ENCODE measurements at places on chromosomes 2 and 18.
A peak's percentile ranks its signal among the peaks of the same experiment; 100 is the strongest.

DNA sequence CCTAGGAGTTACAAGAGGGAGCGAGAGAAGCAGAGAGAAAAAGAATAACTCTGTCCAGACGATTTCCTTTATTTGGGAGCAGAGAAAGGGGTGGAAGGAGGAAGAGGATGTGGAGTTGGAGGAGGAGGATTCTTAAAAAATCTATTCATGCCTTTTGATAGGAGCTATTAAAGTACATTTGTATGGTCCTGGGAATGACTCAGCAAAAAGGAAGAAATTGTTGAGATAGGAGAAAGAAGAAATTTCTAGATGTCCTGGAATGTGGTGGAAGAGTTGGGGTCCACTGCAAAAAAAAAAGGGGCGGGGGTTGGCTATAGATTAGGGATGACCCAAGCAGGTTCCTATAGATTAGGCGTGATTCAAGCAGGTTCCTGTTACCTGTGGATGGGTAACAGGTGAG, 32.4 kb upstream of the RPRM start:
- DNase-seq, result no peak

DNA sequence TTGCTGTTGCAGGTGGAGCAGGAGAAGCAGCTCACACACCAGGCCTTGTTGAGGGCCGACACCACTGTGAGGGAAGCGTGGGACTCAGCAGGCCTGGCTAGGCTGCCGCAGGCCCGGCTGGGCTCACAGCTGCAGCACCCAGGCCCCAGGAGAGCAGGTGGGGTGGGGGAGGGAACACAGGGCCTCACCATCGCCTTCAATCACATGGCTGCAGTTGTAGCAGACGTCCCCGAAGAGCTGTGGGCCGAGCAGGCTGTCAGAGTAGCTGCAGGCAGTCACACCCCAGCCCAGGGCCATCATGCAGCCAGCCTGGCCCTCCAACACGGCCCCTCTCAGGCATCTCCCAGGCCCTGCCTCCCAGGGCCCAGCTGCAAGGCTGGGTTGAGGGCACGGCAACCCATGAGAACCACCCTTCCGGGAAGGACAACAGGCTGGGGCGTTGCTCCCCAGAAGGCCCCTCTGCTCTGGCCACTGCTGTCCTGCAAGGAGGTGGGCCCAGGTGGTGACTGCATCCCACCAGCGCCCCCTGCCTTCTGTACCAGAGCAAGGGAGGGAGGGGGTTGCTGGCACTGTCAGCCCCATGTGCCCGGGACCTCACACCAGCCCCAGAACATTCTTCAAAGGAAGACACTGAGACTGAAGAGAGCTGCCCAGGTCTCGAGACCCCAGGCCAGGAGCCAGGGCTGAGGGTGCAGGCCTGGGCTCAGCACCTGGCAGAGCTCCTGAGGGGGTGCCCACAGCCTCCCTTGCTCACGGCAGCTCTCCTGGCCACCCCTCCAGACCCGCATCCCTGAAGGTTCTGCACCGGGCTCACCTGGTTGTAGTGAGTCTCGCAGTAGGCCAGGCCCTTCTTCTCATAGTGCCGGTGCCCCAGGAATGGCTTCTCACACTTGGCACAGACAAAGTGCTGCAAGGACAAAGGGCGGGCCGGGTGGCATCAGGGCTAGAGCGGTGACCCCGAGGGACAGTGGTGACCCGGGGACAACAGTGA, 5.6 kb upstream of the GPR17 start:
- peak; percentile 55 for DNase-seq

DNA sequence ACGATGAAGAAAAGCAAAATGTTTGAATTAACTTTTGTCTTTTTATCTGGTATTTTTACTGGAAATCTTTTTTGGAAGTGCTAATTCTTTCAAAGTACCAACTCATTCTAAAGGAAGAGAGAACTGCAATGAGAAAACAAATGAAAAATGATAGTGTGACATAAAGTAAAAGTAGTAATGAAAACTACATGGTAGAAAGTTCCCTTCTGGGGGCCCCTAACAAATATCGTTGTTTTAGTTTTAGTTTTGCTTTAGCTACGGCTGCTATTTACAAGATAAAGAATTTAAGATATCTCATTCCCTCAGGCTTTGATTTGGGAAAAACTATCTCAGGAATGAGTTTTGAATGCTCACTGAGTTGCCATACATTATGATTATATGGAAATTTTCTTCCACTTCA, 161.4 kb downstream of the XIRP2 start:
- no peak for DNase-seq

GRCh38 chr18:6929370-6930102, 188.1 kb downstream of the LAMA1 start:
- DNase-seq, result no peak

GRCh38 chr2:206289391-206289790, 14.9 kb downstream of the ZDBF2 start:
- DNase-seq, result no peak

GRCh38 chr2:229715895-229716507, 1.6 kb upstream of the DNER start:
- DNase-seq, result peak; percentile 13

DNA sequence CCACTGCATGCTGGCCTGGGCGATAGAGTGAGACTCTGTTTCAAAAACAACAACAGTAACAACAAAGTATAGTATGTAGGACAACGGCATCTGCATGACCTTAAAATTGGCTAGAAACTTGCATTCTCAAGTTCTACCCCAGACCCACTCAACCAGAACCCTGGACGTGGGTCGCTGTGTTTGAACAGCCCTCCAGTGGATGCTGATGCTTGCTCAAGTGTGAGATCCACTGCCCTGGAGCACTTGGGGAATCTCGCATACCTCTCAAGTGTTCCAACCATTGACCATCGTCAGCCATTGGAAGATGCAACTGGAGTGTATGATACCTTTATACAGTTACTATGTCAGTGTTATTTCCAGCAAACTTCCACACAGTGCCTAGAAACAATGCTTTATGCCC, 435.9 kb downstream of the DCDC2C start:
- no peak for DNase-seq

DNA sequence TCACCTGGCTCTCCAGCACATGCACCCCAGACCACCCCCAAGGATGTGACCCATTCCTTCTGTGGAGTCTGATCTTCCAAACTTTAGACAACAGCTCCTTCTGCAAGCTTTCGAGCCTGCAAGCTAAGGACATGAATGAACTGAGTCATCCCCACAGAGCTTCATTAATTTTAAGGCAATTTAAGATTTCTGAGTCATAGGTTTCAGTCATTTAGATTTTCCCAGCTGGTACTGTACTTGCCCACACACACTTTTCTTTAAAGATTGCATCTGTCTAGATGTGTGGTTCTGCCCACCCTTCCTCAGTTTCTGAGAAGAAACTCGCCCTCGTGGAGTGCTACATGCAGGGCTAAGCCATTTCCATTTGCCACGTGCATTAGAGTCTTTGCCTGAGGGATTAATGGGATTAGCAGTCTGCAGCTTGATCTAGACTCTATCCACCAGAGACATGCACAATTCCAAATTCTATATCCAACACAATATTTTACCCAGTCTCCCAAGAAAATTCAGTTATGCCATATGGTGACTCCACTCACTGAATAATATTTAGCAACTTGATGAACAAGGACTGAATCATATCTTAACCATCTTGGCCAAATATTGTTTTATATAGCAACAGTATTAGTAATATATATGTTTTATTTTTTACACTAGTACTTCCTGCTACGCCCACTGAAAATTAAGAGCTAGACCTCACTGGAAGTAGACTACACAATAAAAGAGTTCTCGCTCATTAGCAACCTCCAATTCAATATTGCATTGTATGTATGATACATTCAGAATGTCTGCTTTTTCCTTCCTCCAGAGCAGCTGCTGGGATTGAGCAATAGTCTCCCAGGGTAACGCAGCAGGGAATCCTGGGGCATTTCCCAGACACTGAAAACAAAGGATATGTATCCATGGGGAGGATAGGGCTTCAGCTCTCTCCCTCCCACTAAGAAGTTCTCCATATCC, 14.3 kb upstream of the TRIB2 start:
- DNase-seq, result peak; percentile 95

GRCh38 chr2:203346612-203347011, 18.4 kb downstream of the ABI2 start:
- no peak for DNase-seq

DNA sequence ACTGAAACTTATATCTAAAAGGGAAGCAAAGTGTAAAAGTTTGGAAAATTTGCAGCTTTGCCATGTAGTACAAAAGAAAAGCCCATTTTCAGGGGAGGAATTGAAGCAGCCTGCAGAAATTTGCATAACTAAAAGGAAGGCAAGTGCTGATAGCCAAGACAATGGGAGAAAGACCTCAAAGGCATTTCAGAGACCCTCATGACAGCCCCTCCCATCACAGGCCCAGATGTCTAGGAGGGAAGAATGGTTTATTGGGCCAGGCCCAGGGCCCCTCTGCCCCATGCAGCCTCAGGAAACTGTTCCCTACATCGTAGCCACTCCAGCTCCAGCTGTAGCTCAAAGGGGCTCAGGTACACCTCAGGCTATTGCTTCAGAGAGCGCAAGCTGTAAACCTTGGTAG, 14.4 kb upstream of the WDR75 start:
- no peak for DNase-seq

- DNase-seq, result peak; percentile 86
These were observed 7.8 kb upstream of the NPPC start for GRCh38 chr2:231933916-231934401.

DNA sequence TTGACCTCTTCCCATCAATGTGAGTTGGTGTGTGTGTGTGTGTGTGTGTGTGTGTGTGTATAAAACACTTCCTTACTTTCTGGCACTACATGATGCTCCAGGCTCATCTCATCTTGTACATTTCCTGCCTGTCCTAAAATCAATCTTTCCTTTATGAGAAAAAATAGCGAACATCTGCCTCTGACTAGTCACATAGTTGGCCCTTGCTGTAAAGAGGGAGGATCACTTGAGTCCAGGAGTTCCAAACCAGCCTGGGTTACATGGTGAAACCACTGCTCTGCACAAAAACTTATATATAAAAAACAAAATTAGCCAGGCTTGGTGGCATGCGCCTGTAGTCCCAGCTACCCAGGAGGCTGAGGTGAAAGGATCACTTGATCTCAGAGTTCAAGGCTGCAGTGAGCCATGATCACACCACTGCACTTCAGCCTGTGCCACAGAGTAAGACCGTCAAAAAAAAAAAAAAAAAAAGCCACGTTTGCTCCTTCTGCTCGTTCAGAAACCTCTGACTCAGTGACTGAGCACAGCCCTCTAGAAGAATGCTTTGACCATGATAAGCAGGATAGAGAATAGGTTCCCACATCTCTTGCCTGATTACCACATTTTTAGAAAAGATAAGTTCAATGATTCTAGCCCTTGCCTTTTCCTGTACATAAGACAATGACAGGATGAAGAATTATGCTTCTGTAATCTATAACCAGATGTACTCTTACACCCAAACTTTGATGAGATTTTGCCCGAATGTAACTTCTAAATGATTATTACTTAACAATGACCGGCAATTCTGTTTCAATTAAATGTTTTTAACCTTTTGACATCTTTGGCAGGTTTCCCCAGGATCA, 45.2 kb upstream of the ST3GAL5 start:
- DNase-seq, result no peak

GRCh38 chr2:210226223-210226622, 976 bp upstream of the ACADL start:
- DNase-seq, result no peak

DNA sequence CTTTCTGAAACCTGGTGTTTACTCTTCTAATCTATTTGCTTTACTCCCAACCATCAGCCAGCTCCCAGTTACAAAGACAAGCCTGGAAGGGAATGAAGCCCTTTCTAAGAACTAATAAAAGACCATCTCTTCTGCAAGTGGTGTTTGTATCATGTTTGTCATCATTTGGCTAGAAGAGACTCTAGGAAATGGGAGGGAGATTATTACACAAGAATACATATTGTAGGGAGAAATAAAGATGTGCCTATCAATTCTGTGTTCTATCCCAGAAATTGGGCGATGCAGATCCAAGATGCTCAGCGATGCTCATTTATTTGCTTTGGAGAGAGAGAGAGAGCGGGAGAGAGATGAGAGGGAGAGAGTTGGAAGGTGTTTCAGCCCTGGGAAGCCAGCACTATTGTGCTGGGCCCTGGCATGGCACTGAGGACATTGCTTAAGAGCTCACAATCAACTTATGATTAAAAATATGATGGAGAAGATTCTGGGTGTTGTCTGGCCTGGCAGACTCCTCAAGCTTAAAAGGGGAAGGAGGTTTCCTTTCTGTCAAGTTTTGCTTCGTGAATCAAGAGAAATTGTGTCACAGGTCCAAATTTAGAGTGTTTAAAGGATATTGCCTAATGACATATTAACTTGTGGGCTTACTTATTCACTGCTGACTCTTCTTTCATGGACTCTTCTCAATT, 41.8 kb upstream of the AFF3 start:
- peak; percentile 35 for DNase-seq

DNA sequence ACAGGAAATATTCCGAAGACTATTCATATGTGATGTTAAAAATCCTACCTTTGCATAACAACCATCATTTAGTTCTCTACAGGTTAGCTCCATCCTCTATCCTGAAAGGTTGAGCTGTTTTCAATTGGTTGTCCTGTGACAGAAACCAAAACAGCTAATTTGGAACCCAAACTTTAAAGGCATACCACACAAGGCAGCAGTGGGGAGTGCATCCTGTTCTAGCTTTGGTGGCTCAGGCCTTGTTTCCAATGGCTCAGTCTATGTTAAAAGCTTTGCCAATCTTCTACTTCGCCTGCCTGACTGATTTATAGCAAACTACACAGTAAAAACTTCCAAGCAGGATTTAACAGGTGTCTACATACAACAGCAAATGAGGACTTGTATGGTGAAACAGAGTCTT, 3.2 kb downstream of the CD226 start:
- no peak for DNase-seq

DNA sequence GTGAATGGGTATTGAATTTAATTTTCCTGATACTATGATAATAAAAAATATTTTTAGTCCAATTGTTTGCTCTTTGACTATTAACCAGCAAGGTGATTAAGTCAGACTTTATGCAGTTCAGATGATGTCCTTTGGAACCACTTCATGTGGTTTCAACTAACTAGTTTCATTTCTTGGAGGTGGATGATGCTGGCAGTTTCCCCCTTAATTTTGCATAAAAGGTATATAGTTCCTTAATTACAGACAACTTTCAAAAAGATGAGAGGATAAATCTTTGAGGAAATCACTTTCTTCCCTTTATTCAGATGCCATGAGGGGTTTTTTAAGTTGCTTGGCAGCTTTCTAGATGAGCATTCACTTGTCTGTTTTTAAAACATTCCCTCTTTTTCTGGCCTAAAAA, 223.1 kb downstream of the PHLPP1 start:
- no peak for DNase-seq

GRCh38 chr2:109379507-109379906, 234.3 kb downstream of the SEPTIN10 start:
- no peak for DNase-seq

- no peak for DNase-seq
These were observed 55.9 kb downstream of the E2F6 start for GRCh38 chr2:11410101-11410500.

- peak; percentile 79 for DNase-seq
These were observed 19.6 kb downstream of the TUBB6 start for GRCh38 chr18:12327510-12328178.

- no peak for DNase-seq
These were observed 56.7 kb upstream of the LYPD6B start for GRCh38 chr2:148981781-148982180.

Measured in muscle of leg (tissue), 16 donors.